ENCODE measurements at places on chromosomes 3 and 15.

DNA sequence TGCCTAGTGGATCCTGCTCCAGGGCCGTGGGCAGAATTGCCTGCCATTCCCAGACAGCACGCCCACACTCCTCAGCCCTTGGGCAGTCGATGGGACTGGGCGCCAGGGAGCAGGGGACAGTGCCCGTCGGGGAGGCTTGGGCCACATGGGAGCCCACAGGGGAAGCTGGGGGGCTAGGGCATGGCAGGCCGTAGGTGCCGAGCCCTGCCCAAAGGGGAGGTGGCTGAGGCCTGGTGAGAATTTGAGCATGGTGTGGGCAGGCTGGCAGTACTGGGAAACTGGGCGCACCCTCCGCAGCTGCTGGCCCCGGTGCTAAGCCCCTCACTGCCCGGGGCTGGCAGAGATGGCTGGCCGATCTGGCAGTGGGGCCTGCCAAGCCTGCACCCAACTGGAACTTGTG, 1225.9 kb upstream of the EPHA6 start:
- peaks cover 2% of the 10 kb centered on the region for H3K4me1 ChIP-seq
- DNase-seq, result no peak
- H3K36me3 ChIP-seq, result no peaks in the 10 kb centered on the region
- no peak overlapping the region for H3K4me3 ChIP-seq

GRCh38 chr15:80480171-80480811, 76.1 kb downstream of the ARNT2 start:
- no peaks in the 10 kb centered on the region for H3K4me1 ChIP-seq
- H3K27ac ChIP-seq, result no peak overlapping the region
- no peaks in the 10 kb centered on the region for H3K27me3 ChIP-seq
- no peaks in the 10 kb centered on the region for H3K36me3 ChIP-seq
- no peak for DNase-seq

DNA sequence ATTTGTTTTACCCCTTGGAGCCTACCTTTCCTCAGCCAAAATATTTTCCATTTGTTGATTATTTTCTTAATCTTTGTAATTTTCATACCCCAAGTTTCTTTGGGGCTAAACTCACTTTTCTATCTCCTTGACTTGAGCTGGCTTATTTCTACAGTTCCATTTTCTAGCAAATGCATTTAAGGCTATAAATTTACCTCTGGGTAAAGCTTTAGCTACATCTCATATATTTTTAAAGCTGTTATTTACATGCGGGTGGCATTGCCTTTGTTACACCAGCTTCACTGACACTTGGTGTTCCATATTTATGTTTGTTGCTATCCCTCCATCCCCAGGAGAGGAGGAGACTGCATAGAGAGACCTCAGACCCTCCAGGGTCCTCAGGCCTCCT, 136.3 kb downstream of the NUP210 start:
- peaks cover 4% of the 10 kb centered on the region for H3K4me1 ChIP-seq
- peaks cover 43% of the 10 kb centered on the region for H3K27me3 ChIP-seq
- peak overlapping the region; percentile 10 for H3K4me3 ChIP-seq

- no peaks in the 10 kb centered on the region for H3K36me3 ChIP-seq
- peak overlapping the region; percentile 62 for H3K4me3 ChIP-seq
- H3K27me3 ChIP-seq, result peaks cover 40% of the 10 kb centered on the region
- H3K4me1 ChIP-seq, result peaks cover 6% of the 10 kb centered on the region
Measured at GRCh38 chr15:99105514-99106341, 848 bp downstream of the SYNM start.

- DNase-seq, result peak; percentile 53
- peak overlapping the region; percentile 77 for H3K4me3 ChIP-seq
Measured at GRCh38 chr3:196969134-196969659, 564 bp upstream of the PIGZ start.

- no peaks in the 10 kb centered on the region for H3K27me3 ChIP-seq
- no peak for DNase-seq
- H3K27ac ChIP-seq, result no peak overlapping the region
- no peaks in the 10 kb centered on the region for H3K4me1 ChIP-seq
- no peaks in the 10 kb centered on the region for H3K36me3 ChIP-seq
- H3K4me3 ChIP-seq, result no peak overlapping the region
Measured at GRCh38 chr3:168395551-168395950, 299.8 kb upstream of the GOLIM4 start.

GRCh38 chr3:143596957-143597642, 251.2 kb downstream of the SLC9A9 start:
- H3K36me3 ChIP-seq, result no peaks in the 10 kb centered on the region
- H3K27me3 ChIP-seq, result no peaks in the 10 kb centered on the region
- H3K4me3 ChIP-seq, result no peak overlapping the region
- no peak overlapping the region for H3K27ac ChIP-seq
- no peaks in the 10 kb centered on the region for H3K4me1 ChIP-seq

- H3K4me1 ChIP-seq, result no peaks in the 10 kb centered on the region
- peaks cover 12% of the 10 kb centered on the region for H3K27me3 ChIP-seq
- no peak for DNase-seq
- H3K4me3 ChIP-seq, result no peak overlapping the region
- no peak overlapping the region for H3K27ac ChIP-seq
- no peaks in the 10 kb centered on the region for H3K36me3 ChIP-seq
Measured at GRCh38 chr3:33103480-33103879, 6.5 kb upstream of the GLB1 start.

- DNase-seq, result no peak
- peak overlapping the region; percentile 4 for H3K27ac ChIP-seq
- H3K27me3 ChIP-seq, result peaks cover 9% of the 10 kb centered on the region
- H3K4me3 ChIP-seq, result no peak overlapping the region
- peaks cover 33% of the 10 kb centered on the region for H3K4me1 ChIP-seq
Measured at GRCh38 chr3:24155276-24155675, 210.2 kb downstream of the NR1D2 start.

GRCh38 chr3:126493051-126493450, 17.4 kb upstream of the ZXDC start:
- peaks cover 3% of the 10 kb centered on the region for H3K4me1 ChIP-seq
- H3K27ac ChIP-seq, result no peak overlapping the region
- no peaks in the 10 kb centered on the region for H3K27me3 ChIP-seq
- no peak overlapping the region for H3K4me3 ChIP-seq
- DNase-seq, result no peak
- H3K36me3 ChIP-seq, result no peaks in the 10 kb centered on the region

- H3K27ac ChIP-seq, result no peak overlapping the region
- H3K36me3 ChIP-seq, result no peaks in the 10 kb centered on the region
Measured at GRCh38 chr3:24641628-24642027, 147.0 kb upstream of the THRB start.

DNA sequence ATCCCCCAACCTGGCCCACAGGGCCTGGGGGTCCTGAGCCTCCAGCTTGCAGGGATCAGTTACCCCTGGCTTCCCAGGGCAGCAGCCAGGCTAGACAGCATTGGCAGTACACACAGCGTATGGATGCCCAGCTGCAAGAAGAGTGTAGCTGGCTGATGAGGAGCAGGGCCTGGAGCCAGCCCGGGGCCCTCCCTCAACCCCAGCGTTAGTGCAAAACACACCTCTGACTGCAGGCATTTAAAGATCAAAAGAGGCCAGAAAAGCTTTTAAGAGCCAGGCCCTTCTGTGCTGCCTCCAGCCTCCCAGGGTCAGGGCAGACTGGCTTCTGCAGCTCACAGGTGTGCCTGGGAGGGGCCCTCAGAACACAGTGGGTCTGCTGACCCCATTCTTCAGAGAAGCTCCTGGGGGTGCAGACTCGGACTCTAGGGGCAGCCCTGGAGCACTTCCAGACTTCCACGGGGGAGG, 110.6 kb downstream of the ETFA start:
- no peak for DNase-seq
- no peaks in the 10 kb centered on the region for H3K36me3 ChIP-seq
- H3K4me1 ChIP-seq, result no peaks in the 10 kb centered on the region
- no peak overlapping the region for H3K27ac ChIP-seq

- H3K4me3 ChIP-seq, result no peak overlapping the region
- no peak for DNase-seq
- H3K27me3 ChIP-seq, result no peaks in the 10 kb centered on the region
- peaks cover 8% of the 10 kb centered on the region for H3K4me1 ChIP-seq
- H3K27ac ChIP-seq, result no peak overlapping the region
Measured at GRCh38 chr15:57282686-57283085, 93.6 kb upstream of the CGNL1 start.

DNA sequence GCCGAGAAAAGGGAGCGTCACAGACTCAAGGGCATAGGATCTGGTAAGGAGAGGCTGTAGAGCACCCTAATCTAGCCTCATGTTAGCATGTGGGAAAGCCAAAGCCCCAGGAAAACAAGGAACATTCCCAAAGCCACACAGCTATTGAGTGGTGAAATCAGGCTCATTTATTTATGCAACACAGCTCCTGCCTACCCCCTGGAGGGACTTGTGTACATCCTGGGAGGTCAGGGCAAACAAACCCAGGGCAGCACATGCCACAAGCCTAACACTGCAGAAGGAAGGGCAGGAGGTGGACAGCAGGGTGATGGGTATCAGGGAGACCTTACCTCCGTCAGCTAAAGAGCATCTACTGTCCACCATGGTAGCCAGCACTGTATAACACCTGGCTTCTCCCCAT, 283.5 kb downstream of the RPLP1 start:
- H3K4me3 ChIP-seq, result no peak overlapping the region
- no peak for DNase-seq
- H3K27me3 ChIP-seq, result no peaks in the 10 kb centered on the region
- no peaks in the 10 kb centered on the region for H3K4me1 ChIP-seq
- H3K36me3 ChIP-seq, result no peaks in the 10 kb centered on the region

DNA sequence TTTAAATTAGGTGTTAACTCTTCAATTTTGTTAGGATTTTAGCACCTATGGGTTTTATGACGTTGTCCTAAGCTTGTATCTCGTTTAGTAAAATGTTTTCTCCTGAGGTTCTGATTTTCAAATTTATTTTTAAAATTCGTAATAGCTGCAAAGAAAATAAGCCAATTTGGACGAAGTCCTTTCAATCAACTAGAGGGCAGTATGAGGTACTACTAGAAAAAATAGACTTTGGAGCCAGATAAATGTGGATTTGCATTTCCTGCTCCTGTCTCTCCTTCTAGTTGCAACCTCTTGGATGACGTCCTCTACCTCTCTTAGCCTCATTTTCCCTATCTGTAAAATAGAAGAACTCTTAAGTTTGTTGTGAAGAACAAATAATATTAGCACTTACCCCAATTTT, 81.1 kb downstream of the SLTM start:
- H3K36me3 ChIP-seq, result peaks cover 11% of the 10 kb centered on the region
- no peak overlapping the region for H3K27ac ChIP-seq
- H3K4me1 ChIP-seq, result no peaks in the 10 kb centered on the region
- no peaks in the 10 kb centered on the region for H3K27me3 ChIP-seq
- no peak overlapping the region for H3K4me3 ChIP-seq

DNA sequence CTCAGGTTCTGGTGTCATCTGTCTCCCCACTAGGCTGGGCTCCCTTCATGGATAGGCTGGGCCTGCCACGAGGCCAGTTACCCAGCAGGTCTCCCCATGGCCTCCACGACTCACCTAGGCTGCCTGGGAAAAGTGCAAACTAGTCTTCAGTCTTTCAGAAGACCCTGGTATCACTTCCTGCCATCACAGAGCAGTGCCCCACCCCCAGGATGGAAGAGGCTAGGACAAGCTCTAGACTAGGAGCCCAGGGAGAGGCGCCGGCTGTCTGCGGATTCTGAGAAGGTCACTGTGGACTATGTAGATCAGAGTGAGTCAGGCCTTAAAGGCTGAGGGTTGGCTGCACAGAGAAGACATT, 63.7 kb downstream of the CORO2B start:
- H3K27ac ChIP-seq, result no peak overlapping the region
- H3K4me3 ChIP-seq, result no peak overlapping the region
- no peak for DNase-seq
- no peaks in the 10 kb centered on the region for H3K27me3 ChIP-seq
- no peaks in the 10 kb centered on the region for H3K36me3 ChIP-seq

DNA sequence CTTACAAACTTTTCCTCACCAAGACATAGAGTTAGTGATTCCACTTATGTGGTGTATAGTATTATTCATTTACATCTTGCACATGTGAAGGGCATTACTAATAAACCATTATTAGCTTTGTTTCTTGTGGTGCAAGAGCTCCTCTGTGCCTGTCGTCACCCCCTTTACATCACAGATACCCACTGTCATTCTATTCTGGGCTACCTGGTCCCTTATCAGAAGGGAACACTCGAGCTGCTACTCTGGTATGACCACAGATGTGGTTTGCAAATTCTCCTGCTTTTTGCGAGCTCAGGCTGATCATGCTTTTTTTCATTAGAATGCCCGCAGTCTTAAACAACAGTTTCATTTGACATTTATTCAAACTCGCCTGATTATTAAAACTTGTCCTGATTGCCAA, 13.9 kb upstream of the SENP2 start:
- H3K36me3 ChIP-seq, result no peaks in the 10 kb centered on the region
- H3K4me1 ChIP-seq, result peaks cover 2% of the 10 kb centered on the region
- no peak overlapping the region for H3K4me3 ChIP-seq
- no peak for DNase-seq
- no peaks in the 10 kb centered on the region for H3K27me3 ChIP-seq

- H3K36me3 ChIP-seq, result peaks cover 53% of the 10 kb centered on the region
- no peak for DNase-seq
- no peak overlapping the region for H3K4me3 ChIP-seq
- H3K27me3 ChIP-seq, result no peaks in the 10 kb centered on the region
Measured at GRCh38 chr15:34883042-34883441, 86.5 kb downstream of the AQR start.

DNA sequence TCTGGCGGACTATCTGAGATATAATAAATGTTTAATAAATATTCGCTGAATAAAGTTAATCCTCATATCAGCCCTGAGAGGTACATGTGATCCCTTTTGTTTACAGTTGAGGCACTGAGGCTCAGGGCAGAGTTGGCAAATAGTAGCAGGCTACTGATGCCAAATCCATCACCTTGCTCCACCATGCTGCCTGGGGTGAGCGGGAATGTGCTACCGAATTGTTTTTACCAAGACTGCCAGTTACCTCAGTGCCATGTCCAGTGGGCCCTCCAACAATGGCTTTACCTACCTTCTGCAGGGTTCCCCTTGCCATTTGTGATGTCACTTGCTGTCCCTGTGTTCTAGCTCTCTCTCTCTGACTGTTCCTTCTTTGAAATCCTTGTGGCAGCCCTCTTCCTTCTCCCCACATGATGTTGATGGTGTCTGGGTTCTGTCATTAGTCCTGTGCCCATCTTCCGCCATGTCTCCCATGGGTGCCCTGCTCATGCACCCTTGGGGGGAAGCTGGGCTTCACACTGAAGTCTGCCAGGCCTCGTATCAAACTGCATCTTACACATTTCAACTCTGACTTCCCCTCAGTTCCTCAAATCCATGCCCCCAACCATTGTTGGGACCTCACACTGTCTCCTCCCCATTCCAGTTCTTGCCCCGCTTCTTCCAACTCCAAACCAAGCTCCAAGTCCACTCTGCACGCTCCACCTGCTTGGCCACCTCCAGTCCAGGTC, 35.4 kb downstream of the SLCO2A1 start:
- no peak overlapping the region for H3K4me3 ChIP-seq
- no peak for DNase-seq
- H3K27ac ChIP-seq, result no peak overlapping the region
- H3K27me3 ChIP-seq, result peaks cover 9% of the 10 kb centered on the region

- H3K27me3 ChIP-seq, result no peaks in the 10 kb centered on the region
- no peak for DNase-seq
- H3K4me3 ChIP-seq, result no peak overlapping the region
- no peak overlapping the region for H3K27ac ChIP-seq
- H3K36me3 ChIP-seq, result no peaks in the 10 kb centered on the region
Measured at GRCh38 chr3:35965908-35966307, 326.6 kb downstream of the ARPP21 start.

GRCh38 chr3:156957715-156958114, 131.6 kb downstream of the LEKR1 start:
- no peaks in the 10 kb centered on the region for H3K4me1 ChIP-seq
- no peaks in the 10 kb centered on the region for H3K36me3 ChIP-seq
- no peak for DNase-seq

GRCh38 chr3:176663387-176663786, 533.9 kb downstream of the TBL1XR1 start:
- no peak overlapping the region for H3K4me3 ChIP-seq
- no peak overlapping the region for H3K27ac ChIP-seq
- DNase-seq, result no peak
- peaks cover 3% of the 10 kb centered on the region for H3K27me3 ChIP-seq
- no peaks in the 10 kb centered on the region for H3K36me3 ChIP-seq

Data from activated naive CD4-positive, alpha-beta T cell treated with anti-CD3 and anti-CD28 coated beads for 36 hours (primary cell).